ENCODE measurements at places on chromosomes 13 and 19.

DNA sequence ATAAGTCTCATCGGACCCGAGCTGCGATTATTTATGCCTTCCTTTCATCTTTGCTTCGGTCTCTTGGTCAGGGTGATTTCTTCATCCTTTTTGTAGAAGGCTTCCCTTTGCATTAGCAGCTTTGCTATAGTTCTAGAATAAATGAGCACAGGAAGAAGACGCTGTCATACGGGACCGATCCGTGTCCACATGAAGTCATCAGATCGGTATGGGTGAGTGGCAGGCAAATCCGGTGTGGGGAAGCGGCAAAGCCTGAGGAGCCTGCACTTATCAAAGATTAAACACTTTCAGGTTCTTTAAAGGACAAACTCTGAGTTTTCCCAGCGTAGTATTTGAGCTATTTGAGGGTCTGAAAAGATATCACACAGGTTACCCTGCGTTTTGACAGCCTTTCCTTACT, 119.3 kb downstream of the IRS2 start:
- no peak for DNase-seq

GRCh38 chr19:35455616-35456201, 7.7 kb downstream of the FFAR2 start:
- DNase-seq, result no peak

DNA sequence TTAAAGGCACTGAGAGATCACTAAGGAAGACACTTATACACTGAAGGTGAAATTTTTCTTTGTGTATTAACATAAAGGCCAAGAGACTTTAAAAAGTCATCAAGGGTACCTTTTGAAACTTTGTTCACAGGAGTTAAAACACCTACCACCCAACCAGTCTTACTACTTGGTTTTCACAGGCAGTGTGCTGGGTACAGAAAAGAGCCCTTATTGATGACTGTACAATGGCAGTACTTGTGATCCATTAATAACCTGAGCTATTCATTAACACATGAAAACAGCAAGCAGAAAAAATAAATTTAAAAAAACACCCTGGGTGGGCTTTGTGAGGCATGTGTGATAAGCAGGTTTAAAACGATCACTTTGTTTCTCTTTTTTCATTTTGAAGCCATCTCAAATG, 148.9 kb downstream of the TBC1D4 start:
- DNase-seq, result no peak

GRCh38 chr19:16217716-16218451, 20.2 kb downstream of the AP1M1 start:
- DNase-seq, result no peak

GRCh38 chr13:84923831-84924230, 875.4 kb downstream of the SLITRK6 start:
- no peak for DNase-seq

GRCh38 chr19:1217366-1217765, 11.8 kb downstream of the STK11 start:
- DNase-seq, result no peak

GRCh38 chr19:4049432-4049831, 17.3 kb downstream of the ZBTB7A start:
- DNase-seq, result no peak

GRCh38 chr13:32752997-32753606, 166.8 kb downstream of the PDS5B start:
- DNase-seq, result no peak

- DNase-seq, result no peak
These were observed 92.3 kb downstream of the TUBA3C start for GRCh38 chr13:19089315-19089714.

- no peak for DNase-seq
These were observed 4.1 kb upstream of the CD79A start for GRCh38 chr19:41872775-41873647.

Measured in NCI-H1048 (cell line).